ENCODE measurements at places on chromosomes 2 and 18.

- no peak for DNase-seq
Observed at GRCh38 chr18:50853863-50854271, 25.1 kb upstream of the ME2 start.

GRCh38 chr18:42901161-42901560 is 214.3 kb downstream of the RIT2 start:
- no peak for DNase-seq

DNA sequence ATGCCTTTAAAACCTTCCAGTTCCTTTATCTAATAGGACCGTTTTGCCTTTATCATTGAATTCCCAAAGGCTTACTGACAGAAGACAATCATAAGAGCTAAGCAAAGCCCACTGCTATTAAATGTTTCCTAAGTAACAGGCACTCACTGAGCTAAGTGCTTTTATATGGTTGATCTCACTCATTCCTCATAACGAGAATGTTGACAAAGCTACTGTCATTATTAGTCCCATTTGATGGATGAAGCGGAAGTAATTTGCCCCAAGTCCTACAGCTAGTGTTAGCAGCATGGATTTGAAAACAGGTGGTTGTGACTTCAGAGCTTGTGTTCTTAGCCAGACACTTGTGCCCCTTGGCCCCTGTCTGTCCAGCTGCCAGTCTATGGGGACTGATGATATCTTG is 134.8 kb upstream of the SERPINE2 start:
- DNase-seq, result peak; percentile 4

GRCh38 chr2:221500501-221501209 is 71.4 kb downstream of the EPHA4 start:
- DNase-seq, result peak; percentile 15

DNA sequence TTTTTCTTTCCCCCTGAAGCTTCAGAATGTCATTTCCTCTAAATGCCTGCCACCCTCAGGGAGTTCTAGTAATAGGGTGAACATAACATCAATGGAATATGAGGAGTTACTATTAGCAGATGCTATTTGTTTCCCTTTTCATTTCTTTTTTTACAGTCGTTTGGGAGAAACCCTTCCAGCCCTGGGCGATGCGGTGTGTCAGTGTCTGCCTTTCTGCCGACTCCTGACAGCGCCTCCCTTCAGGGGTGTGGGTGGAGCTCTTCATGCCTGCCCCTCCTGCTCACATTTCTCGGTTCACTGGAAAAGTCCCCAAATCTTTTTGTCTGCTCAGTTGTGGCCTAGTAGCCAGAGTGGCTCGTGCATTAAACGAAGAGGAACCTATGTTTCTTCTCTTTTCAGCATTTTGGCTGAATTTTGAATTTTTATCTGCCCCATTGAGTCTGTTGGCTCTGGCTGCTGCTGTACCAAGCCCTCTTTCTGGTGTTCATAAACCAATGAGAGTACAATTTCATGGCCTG is 72.3 kb downstream of the FMNL2 start:
- peak; percentile 30 for DNase-seq
